ENCODE measurements at places on chromosomes 5 and 9. TPM values are rescaled to one million over a fixed set of nuclear protein-coding genes. Genes with fewer than 3 reads are reported as not detected.
A peak's percentile ranks its signal among the peaks of the same experiment; 100 is the strongest.

HACD4 gene
- 11.3 TPM for total RNA-seq

CTXN3 gene
- total RNA-seq: not detected

DNA sequence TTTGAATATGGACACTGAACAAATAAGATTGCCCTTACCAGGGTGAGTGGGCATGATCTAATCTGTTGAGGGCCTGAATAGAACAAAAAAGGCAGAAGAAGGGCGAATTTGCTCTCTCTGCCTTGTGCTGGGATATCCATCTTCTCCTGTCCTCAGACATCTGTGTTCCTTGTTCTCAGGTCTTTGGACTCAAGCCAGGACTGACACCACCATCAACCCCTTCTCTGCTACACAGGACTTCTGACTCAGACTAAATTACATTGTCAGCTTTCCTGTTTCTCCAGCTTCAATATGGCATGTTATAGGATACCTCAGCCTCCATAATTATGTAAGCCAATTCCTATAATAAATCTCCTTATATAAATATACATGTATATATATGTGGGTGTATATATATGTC, 40.8 kb upstream of the SLCO6A1 start:
- DNase-seq: no peak
- H3K27ac ChIP-seq: no peak overlapping the region
- H3K36me3 ChIP-seq: no peaks in the 10 kb centered on the region

- peak overlapping the region; percentile 37 for H3K4me3 ChIP-seq
- H3K4me1 ChIP-seq: peaks cover 97% of the 10 kb centered on the region
- no peak for DNase-seq
These were observed 4.9 kb downstream of the TRAF1 start for GRCh38 chr9:120921661-120922181.

GRCh38 chr5:136740228-136740627, 374.9 kb upstream of the TRPC7 start:
- no peak for DNase-seq
- H3K4me3 ChIP-seq: no peak overlapping the region
- H3K27me3 ChIP-seq: no peaks in the 10 kb centered on the region
- H3K36me3 ChIP-seq: no peaks in the 10 kb centered on the region

GRCh38 chr5:1320436-1321344, 24.2 kb downstream of the CLPTM1L start:
- DNase-seq: no peak
- peaks cover 12% of the 10 kb centered on the region for H3K4me1 ChIP-seq
- no peak overlapping the region for H3K27ac ChIP-seq

- H3K4me3 ChIP-seq: no peak overlapping the region
- no peak overlapping the region for H3K27ac ChIP-seq
- no peak for DNase-seq
- H3K27me3 ChIP-seq: no peaks in the 10 kb centered on the region
These were observed 73.3 kb downstream of the SH3TC2 start for GRCh38 chr5:148989567-148989966.

GRCh38 chr5:75279321-75279720, 42.6 kb upstream of the ANKRD31 start:
- peaks cover 8% of the 10 kb centered on the region for H3K27me3 ChIP-seq
- H3K4me1 ChIP-seq: no peaks in the 10 kb centered on the region
- H3K27ac ChIP-seq: no peak overlapping the region
- no peak for DNase-seq
- H3K4me3 ChIP-seq: no peak overlapping the region
- H3K36me3 ChIP-seq: no peaks in the 10 kb centered on the region

DNA sequence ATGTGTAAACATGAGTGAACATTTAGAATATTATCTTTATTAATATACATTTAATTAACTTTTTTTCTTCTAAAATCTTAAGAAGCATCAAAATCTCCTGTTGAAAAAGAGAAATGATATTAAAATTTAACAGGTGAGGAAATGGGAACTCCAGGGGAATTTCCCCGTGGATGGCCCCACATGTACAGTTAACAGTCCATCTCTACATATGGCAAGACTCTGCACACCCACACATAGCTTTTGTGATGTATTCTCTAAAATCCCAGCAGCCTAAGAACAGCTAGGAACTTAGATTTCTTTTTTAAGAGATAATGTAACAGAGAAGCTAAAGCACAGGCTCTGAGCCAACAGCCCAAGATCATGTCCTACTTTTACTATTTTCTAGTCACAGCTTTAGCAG, 556.3 kb upstream of the RGMB start:
- H3K4me3 ChIP-seq: no peak overlapping the region
- no peaks in the 10 kb centered on the region for H3K27me3 ChIP-seq
- H3K36me3 ChIP-seq: no peaks in the 10 kb centered on the region
- no peaks in the 10 kb centered on the region for H3K4me1 ChIP-seq
- no peak overlapping the region for H3K27ac ChIP-seq
- DNase-seq: no peak

DNA sequence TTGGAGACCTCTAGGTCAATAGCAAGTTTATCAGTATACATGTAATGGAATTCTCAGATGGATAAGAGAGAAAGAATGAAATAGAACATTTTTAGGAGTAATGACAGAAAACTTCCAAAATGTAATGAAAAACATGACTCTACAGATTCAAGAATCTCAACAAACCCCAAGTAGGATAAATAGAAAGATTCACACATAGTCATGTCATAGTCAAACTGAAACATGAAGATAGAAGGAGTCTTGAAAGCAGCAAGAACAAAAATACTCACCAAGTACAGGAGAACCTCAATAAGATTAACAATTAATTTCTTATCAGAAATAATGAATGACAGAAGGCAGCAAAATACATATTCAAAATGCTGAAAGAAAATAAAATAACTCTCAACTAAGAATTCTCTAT, 164.5 kb downstream of the SPATA31D1 start:
- no peak overlapping the region for H3K27ac ChIP-seq
- DNase-seq: no peak
- no peak overlapping the region for H3K4me3 ChIP-seq
- no peaks in the 10 kb centered on the region for H3K27me3 ChIP-seq
- H3K4me1 ChIP-seq: no peaks in the 10 kb centered on the region

All from T-cell (primary cell).